ENCODE measurements at places on chromosomes 4 and X.

- no peak for DNase-seq
Observed at GRCh38 chr4:98801259-98801725, 127.6 kb downstream of the EIF4E start.

- DNase-seq, result no peak
Observed at GRCh38 chrX:39144956-39145355, 343.7 kb downstream of the MID1IP1 start.

GRCh38 chr4:69701696-69702095, 48.6 kb upstream of the UGT2A1 start:
- no peak for DNase-seq

DNA sequence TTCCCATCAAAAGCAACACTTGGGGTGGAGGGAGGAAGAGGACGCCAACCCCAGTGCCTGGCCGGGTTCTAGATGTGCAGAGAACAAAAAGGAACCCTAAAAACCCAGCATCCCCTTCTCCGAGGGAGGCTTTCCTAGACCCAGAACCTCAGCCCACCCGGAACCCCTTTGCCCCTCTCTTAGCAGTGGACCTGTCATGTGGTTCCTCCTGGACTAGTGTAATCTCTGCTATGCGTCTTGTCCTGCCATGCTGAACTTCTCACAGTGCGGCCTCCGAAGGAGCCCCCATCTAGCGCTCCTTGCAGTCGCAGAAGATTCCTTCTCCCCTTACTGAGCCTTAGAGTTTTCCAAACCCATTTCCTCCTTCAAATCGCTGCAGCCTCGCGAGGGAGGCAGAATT, 1.1 kb upstream of the PRRG3 start:
- no peak for DNase-seq

GRCh38 chr4:177356921-177357320, 47.2 kb downstream of the NEIL3 start:
- no peak for DNase-seq

DNA sequence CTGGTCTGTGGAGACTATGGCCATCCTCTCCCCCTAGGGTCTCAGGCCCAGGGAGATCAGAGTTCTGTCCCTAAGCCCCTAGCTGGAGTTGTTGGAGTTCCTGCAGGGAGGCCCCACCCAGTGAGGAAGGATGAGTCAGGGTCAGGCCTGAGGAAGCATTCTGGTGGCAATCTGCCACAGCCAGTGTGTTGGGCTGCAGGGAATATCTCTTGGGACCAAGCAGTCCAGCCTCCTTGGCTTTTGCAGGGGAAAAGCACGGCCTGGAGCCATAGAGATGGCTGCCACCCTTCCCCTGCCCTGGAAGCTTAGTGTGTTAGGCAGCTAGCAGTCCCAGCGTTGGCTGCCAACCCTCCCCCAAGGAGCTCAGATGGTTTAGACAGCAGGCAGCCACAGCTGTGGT, 202.4 kb downstream of the RTL9 start:
- no peak for DNase-seq

Measured in epithelial cell of prostate (primary cell).